ENCODE measurements at places on chromosomes 13 and 19. TPM values are rescaled to one million over a fixed set of nuclear protein-coding genes. Genes with fewer than 3 reads are reported as not detected.

DNA sequence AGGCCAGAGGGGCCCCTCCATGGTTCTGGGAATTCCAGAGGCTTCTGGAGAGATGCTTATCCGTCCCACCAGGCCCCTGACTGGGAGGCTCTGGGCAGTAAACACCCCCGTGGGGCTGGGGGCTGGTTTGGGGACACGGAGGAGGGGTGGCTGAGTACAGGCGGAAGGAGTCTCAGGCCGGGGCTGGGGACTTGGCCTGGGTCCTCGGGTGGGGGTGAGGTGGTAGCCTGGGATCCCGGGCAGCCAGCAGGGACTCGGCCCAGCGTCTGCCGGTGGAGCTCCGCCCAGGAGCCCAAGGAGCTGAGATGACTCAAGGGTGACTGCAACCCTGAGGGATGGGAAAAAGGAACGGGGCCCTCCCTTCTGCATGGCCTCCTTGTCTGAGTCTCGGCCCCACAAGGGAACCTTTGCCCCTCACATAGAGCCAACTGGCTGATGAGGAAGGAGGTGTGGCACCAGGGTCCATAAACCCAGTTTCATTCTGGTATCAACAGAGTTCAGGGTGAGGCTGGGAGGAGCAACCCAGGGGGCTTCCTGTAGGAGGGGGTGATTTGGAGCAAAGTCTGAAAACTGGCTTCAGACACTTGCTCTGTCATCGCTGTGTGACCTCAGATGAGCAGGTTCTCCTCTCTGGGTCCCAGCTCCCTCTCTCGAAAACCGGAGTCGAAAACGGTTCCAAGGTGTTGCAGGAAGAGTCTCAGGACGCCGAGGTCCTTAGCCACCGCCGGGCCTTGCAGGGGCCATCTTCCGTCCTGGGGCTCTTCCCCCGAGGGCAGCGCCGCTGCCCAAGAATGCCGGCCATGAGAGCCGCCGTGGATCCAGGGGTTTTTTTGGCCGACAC lies 809 bp downstream of the MISP start:
- no peaks in the 10 kb centered on the region for H3K27me3 ChIP-seq
- no peak overlapping the region for H3K4me3 ChIP-seq
- no peak overlapping the region for H3K27ac ChIP-seq
- DNase-seq = no peak

GRCh38 chr13:113157929-113158747 lies at the start of gene PROZ:
Gene PROZ (plus strand): TSS chr13:113158648. CDS start chr13:113158661, 13 bp downstream.
- peaks cover 26% of the 10 kb centered on the region for H3K4me1 ChIP-seq
- no peak within 1 kb of the TSS for H3K27ac ChIP-seq
- H3K4me3 ChIP-seq = no peak within 1 kb of the TSS
- peaks cover 10% of the 10 kb centered on the region for H3K36me3 ChIP-seq
- H3K27me3 ChIP-seq = peaks cover 12% of the 10 kb centered on the region
- no peak for DNase-seq

DNA sequence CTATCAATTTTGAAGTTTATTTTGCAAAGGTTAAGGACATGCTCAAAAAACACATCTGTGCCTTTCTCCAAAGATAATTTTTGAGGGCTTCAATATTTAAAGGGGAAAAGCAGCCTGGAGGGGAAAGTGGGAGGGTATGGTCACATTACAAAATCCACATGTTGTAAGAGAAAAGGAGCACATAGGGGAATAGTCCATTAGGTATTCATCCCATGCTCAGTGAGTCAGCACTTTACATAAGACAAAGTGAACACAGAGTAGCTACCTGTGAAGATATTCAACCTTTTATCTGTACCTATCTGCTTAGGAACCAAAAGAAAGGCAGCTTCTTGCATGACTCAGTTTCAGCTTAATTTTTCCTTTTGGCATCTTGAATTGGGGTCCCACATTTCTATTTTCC lies 932.0 kb downstream of the SLITRK6 start:
- H3K4me3 ChIP-seq = no peak overlapping the region
- H3K27ac ChIP-seq = no peak overlapping the region
- no peaks in the 10 kb centered on the region for H3K4me1 ChIP-seq
- no peaks in the 10 kb centered on the region for H3K27me3 ChIP-seq
- DNase-seq = no peak

TMED1 gene
- 11.8 TPM for total RNA-seq

SIGLEC8 gene
- total RNA-seq = not detected

METTL21C gene
- not detected for total RNA-seq
